Trophoblast cell (in vitro differentiated cells and primary cell): ENCODE measurements at places on chromosomes 4 and X.

GRCh38 chr4:159150821-159151390 lies 48.0 kb downstream of the RAPGEF2 start:
- DNase-seq = no peak
- H3K4me1 ChIP-seq = no peaks in the 10 kb centered on the region
- no peaks in the 10 kb centered on the region for H3K36me3 ChIP-seq
- no peak overlapping the region for H3K4me3 ChIP-seq
- no peaks in the 10 kb centered on the region for H3K27me3 ChIP-seq
- H3K27ac ChIP-seq = no peak overlapping the region

DNA sequence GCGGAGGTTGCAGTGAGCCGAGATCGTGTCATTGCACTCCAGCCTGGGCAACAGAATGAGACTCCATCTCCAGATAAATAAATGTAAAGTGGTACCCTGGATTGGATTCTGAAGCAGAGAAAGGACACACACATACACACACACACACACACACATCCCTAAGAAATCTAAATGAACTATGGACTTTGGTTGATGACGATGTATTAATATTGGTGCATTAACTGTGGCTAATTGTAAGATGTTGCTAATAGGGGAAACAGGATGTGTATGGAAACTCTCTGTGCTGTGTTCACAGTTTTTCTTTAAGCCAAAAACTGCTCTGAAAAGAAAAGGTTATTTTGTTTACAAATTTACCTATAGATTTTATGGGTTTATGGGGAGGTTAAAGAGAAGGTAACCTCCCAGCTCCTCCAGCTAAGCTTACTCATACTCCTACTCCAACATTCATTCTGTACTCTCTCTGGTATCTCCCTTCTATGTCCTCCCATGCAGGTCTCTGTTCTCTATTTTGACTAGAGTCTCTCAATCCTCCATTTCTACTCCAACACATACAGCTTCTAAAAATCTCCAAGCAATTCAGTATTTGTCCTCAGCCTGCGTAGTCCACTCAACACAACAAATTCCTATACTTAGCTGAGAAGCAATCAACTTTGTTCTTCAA lies 46.5 kb upstream of the RELL1 start:
- no peaks in the 10 kb centered on the region for H3K36me3 ChIP-seq
- DNase-seq = no peak
- H3K27ac ChIP-seq = no peak overlapping the region
- H3K27me3 ChIP-seq = no peaks in the 10 kb centered on the region
- H3K4me1 ChIP-seq = peaks cover 3% of the 10 kb centered on the region

DNA sequence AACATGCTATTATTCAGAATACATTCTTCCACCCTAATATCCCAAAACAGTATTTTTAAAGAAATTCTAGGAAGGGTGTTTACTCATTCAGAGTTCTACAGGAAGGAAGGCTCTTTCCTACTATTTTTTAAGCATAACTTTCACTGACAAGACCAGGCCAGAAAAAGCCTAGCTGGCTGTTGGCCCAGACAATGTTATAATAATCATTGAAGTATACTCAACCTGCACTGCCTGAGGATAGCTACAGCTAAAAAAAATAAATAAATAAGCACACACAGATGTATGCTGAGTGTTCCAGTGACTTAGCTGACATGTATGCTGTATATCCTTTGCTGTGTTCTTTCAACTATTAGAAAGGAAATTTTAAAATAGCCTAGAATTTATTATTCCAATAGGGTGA lies 145.8 kb upstream of the SPRY1 start:
- no peak for DNase-seq
- no peaks in the 10 kb centered on the region for H3K4me1 ChIP-seq
- H3K4me3 ChIP-seq = no peak overlapping the region
- no peaks in the 10 kb centered on the region for H3K36me3 ChIP-seq
- H3K27ac ChIP-seq = no peak overlapping the region

GRCh38 chr4:184136525-184136924 lies 81.1 kb downstream of the ENPP6 start:
- no peak overlapping the region for H3K4me3 ChIP-seq
- no peaks in the 10 kb centered on the region for H3K36me3 ChIP-seq
- H3K4me1 ChIP-seq = no peaks in the 10 kb centered on the region
- H3K27ac ChIP-seq = no peak overlapping the region

DNA sequence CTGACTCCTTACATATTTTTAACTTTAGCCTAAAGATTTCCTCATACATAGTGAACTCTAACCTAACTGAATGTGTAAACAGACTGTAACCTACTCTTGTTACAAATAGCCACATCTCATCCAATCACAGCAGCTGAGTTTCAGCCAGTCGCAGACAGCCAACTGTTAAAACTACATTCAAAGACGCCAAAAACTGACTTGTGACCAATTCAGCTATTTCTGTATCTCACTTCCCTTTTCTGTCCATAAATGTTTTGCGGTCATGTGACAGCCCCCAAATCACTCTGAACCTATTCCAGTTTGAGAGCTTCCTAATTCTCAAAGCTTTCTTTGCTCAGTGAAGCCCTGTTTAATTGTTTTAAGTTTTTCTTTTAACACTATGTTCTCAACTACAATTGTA lies 2731.9 kb downstream of the ARAP2 start:
- H3K27me3 ChIP-seq = no peaks in the 10 kb centered on the region
- no peaks in the 10 kb centered on the region for H3K4me1 ChIP-seq
- DNase-seq = no peak
- no peak overlapping the region for H3K27ac ChIP-seq
- no peaks in the 10 kb centered on the region for H3K36me3 ChIP-seq
